ENCODE measurements at places on chromosomes 1 and 21.

GRCh38 chr1:208409176-208409575, 165.0 kb upstream of the PLXNA2 start:
- no peak for DNase-seq

DNA sequence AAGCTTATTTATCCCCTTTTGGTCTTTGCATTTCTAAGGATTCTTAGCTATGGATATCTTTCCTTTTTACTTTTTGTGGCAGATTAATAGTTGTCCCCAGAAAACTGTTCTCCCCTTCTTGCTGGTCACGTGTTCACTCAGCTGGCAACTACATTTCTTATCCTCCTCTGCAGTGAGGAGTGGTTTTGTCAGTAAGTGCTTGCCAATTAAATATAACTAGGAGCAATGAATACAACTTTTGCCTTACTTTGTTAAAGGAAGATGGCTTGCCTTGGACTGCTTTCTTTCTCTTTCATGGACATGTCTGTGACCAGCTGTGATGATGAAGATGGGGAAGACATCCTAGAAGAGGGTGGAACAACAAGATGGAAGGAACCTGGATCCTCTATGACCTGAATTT, 15.6 kb upstream of the ALG14 start:
- no peak for DNase-seq

GRCh38 chr1:170619241-170620028, 44.5 kb upstream of the PRRX1 start:
- DNase-seq = no peak

DNA sequence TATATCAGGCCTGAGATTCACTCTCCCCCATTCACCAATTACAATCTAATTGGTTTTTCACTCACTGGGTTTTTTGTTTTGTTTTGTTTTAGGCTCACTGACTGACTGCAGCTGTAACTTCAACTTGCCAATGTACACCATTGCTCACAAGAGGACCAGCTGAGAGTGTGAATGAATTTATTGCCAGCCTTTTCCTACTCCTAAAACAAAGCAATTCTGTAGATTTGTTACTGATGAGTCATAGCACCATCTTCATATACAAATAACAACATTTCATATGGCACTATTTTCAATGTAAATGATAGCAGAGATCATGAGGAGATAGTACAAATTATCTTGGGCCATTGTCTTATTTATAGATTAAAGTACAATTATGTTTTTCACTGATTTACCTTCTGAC, 76.0 kb upstream of the DPYD start:
- DNase-seq = no peak

- peak; percentile 87 for DNase-seq
These were observed 17.9 kb upstream of the ETV3 start for GRCh38 chr1:157156058-157156541.

DNA sequence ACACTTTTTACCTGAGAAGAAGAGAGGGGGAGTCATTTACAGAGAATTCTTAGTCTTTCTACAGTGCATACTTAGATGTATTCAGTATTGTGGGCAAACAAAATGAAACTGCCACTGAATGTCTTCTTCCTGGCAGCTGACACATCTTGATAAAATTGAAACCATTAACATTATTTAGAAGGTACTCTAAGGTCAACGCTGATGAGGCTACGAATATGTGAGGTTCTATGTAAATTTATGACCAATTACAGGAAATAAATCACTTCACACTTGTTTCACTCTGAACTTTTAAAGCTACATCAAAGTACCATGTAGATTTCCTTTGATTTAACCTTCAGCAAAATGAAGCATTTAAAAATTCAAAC, 51.3 kb upstream of the GFI1 start:
- no peak for DNase-seq

DNA sequence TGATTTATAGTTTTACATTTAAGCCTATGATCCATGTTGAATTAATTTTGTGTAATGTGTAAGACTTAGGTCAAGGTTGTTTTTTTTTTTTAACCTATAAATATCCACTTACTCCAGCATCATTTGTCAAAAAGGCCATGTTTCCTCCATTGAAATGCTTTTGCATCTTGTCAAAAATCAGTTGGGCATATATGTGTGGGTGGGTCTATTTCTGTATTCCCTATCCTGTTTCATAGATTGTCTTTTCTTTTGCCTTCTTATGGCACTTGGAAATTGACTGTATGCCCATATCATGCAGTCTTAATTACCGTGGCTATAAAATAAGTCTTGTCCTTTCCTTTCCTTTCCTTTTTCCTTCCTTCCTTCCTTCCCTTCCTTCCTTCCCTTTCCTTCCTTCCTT, 138.2 kb downstream of the PRDM2 start:
- DNase-seq = no peak

Data from BE2C (cell line).